ENCODE measurements at places on chromosomes 6 and 20.
A peak's percentile ranks its signal among the peaks of the same experiment; 100 is the strongest.

DNA sequence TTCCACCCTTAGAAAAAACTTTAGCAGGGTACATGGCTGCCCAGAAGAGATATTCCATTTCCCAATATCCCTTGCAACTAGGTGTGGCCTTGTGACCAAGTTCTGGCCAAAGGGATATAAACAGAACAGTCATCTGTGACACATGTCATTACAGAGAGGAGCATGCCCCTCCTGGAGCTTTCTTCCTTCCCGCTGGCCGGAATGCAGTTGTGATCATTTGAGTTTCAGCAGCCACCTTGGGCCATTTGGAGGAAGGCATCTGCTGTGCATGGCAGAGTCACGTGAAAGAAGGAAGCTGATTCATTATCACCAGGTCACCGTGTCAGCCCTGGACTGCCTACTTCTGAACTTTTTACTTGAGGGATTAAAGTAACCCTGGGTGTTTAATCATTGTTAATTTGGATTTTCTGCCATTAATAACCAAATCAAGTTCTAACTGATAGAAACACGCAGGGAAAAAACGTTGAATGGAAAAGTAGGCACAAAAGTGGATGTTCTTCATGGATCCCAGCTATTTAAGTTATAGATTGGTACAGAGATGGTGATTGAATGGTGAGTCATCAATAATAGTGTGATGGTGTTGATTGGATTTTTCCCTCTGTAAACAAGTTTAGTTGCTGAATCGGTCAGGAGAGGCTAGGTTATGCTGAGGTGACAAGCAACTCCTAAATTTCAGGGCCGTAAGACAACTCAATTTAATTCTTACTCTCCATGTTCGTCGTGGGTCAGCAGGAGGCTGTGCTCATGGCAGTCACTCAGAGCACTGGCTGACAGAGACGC, 80.7 kb upstream of the CCDC167 start:
- DNase-seq = no peak

- no peak for DNase-seq
Observed at GRCh38 chr6:90445533-90446108, 141.3 kb downstream of the MAP3K7 start.

DNA sequence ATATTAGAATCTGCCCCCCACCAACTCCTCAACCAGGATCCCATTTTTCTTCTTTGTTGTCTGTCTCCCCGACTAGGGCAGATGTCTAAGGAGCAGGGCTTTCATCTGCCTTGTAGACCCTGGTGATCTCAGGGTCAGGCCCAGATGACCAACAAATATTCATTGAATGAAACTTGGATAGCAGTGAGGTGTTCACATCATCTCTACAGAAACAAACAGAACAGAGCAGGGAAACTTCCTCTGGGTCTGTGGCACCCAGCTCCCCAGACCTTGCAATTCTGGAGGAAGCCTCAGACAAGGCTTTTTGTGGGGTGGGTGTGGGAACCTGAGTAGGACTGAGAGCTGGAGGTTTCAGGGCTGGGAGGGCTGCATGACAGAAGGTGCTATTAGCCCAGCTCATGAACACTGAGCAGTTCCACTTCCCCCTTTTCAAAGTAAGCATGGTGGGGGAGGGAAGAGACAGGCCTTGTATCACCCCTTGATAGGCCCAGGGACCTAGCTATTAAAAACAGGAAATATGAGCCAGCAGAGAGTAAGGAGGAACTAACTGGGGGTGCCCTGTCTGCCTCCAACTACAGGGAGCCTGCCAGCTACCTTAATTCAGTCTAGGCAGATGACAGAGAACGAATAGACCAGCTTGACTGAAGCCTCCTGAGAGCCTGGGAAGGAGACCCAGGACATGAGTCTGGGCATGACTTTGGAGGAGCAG, 37.3 kb upstream of the TOP1 start:
- no peak for DNase-seq

GRCh38 chr6:110532431-110532830, 56.0 kb upstream of the SLC22A16 start:
- no peak for DNase-seq

- DNase-seq = no peak
Observed at GRCh38 chr6:44808148-44808547, 420.6 kb downstream of the CDC5L start.

GRCh38 chr6:140059947-140060346, 685.5 kb upstream of the CITED2 start:
- no peak for DNase-seq

DNA sequence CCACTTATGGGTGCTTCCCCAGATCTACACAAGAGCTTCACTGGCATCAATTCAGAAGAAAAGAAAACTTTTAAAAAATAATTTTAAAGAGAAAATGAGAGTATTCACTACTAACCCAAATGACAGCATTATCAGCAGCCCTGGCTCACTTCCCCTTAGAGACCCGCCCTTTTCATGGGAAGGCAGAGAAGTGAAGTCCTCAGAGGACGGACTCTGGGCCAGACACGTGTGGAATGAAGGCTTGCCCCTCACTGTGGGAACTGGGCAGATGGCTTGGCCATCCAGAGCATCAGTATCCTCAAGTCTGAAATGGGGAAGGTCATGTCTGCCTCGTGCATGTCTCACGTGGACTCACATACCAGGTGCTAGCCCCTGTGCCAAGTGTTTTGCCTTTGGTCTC, 63.5 kb downstream of the JAG1 start:
- DNase-seq = no peak

DNA sequence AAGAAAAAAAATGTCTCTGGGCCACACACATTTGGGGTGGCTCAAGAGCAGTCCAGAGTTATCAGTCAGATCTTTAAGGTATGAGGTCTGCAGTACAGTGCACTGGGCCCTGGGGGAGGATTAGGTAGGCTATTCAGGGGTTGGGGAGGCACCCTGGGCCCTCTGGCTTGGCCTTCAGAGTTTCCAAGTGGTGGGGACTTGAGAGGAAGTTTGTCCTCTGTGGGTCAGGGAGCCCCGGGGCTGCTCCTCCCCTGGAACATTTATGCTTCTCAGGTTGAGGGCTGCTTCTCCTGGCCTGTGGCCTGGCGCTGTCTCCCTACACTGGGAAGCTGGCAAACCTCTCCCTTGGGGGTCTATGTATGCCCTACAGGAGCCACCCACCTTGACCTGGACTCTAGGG, 46.0 kb downstream of the PTK7 start:
- no peak for DNase-seq

DNA sequence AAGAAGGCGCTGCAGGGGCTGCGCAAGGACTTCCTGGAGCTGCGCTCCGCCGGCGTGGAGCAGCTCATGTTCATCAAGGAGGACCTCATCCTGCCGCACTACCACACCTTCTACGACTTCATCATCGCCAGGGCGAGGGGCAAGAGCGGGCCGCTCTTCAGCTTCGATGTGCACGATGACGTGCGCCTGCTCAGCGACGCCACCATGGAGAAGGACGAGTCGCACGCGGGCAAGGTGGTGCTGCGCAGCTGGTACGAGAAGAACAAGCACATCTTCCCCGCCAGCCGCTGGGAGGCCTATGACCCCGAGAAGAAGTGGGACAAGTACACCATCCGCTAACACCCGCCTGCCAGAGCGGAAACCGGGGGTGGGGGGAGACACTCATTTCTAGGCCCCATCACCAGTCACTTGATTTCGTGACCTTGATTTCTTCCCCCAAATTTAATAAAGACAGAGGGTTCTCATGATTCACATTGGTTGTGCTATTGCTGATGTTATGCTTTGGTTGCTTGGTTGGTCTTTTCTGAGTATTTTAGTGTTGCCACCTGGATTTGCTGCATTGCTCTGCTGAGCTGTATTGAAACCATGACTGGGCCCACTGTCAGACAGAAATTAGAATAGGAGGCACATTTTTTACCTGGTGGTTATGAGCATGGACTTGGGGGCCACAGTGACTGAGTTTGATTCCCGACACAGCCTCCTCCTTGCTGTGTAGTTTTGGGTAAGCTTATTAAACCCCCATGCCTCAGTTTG, 1.5 kb downstream of the FAM50B start:
- DNase-seq = no peak

DNA sequence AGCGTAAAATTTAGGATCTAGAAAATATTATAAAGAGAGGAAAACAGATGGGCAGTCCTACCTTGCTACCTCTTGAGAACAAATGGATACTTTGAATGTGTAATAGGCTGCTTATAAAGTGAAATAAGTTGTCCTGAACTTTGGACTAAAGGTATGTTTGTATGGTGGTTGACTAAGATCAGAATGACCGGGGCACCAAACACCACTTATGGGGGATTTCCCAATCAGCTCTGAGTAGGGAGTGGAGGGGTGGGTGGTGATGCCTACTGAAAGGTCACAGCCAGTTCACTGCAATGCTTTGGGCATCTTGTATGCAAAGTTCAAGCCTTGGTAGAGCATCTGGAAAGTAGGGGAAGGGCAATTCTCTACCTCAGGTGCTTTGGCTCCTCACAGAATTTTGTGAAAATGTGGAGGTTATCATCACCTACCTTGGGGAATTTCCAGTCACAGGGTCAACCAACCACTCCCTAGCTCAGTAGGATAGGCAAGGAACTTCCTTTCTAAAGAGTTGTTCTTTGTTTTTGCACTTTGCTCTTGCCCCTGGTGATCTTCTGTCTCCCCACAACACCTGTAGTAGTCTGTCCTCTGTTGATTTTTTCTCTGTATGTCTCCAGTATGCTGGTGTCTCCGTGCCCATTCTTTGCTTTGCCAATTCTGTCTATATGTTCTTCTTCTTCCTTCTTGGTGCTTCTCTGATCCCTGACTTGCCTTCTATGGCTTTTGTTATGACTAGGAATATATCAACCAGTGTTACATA, at the start of gene TRIM31:
Gene TRIM31 (minus strand): TSS at position 88 of the 757 bp plus-strand sequence. CDS start 285 bp downstream, outside the sequence.
- no peak for DNase-seq

DNA sequence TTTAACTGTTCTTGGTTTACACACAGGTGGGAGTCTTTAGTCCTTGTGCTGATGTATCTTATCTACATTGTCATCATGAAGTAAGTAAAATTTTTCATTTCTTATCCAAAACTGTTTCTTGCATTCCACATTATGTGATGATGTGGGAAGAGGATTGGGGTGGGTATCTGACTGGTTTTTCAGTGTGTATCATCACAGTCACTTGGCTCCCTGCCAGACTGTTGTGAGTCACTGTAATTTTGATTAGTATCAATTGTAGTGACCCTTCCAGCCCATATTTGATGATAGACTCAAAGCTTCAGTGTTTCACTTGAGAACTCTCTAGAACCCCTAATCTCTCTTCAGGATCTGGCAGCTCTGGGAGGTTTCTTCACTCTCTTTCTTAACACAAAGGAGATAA, 84.5 kb upstream of the RIN2 start:
- DNase-seq = no peak

GRCh38 chr6:16496210-16496609, 257.8 kb downstream of the GMPR start:
- DNase-seq = no peak

DNA sequence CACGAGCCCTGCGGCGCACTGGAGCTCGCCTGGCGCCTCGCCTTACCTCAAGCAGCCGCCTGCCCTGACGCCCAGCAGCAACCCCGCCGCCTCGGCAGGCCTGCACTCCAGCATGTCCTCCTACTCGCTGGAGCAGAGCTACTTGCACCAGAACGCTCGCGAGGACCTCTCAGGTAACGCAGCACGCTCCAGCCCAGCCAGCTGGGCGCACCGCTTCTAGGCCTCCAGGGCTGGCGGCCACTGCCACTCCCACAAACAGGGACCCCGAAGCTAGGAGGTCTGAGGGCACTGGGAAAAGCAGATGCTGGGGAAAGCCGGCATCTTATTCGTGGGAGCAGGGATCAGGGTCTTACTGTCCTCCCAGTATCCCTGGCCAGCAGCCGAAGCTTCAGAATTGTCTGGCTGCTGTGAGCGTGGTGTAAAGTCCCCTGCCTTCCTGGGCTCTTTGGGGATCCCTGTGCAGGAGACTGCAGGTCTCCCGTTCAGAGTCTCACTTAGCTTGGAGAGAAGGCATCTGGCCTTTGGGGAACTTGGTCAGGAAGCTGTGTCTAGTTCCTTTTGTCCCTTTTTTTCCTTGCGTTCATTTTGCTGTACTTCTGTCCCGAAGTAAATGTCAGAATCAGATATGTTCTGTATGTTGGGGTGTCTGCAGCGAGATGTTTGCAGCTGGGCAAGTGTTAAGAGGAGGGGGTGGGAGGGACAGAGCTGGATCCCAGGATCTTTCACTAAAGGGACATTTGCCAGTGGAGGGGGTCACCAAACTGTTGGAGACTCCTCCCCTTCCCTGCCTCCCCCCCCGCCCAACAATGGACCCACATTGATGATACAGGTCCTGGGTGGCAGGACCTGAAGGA, 1.8 kb downstream of the FOXF2 start:
- no peak for DNase-seq

GRCh38 chr6:37486121-37486839, 13.4 kb downstream of the CCDC167 start:
- peak; percentile 54 for DNase-seq

DNA sequence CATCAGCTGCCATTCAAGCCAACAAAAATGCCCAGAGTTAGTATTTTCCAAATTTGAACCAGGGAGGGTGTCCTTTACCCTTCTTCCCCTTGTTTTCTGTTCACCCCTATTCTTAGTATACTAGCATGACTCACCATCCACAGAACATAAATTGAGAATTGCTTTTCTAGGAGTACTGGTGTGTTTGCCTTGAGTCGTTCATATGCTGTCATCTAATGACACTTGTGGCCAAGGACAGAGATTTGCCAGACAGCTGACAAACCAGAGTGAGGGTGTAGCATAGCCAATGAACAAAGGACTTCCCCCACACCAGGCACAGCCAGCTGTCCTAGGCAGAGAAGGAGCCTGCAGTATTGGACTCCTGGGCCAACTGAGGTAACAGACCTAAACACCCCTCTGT, 62.2 kb downstream of the FILIP1 start:
- DNase-seq = no peak

DNA sequence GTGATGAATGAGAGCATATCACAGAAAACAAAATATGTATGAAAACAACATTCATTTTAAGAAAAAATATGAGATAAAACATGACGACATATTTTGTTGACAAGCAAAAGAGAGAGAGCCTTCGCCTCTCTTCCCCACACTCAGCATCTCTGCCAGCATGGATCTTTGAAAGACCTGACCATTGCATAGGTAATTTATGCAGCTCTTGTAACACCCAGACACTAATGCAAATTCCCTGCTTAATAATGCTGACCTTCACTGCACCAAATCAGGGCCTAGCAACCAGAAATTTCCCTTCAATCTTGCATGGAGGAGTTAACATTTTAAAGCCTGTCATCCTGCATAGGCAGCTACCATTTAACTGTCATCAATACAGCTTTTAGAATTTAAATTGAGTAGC, 50.0 kb upstream of the CNR1 start:
- no peak for DNase-seq

- no peak for DNase-seq
Observed at GRCh38 chr6:33923857-33924514, 120.2 kb upstream of the MLN start.

DNA sequence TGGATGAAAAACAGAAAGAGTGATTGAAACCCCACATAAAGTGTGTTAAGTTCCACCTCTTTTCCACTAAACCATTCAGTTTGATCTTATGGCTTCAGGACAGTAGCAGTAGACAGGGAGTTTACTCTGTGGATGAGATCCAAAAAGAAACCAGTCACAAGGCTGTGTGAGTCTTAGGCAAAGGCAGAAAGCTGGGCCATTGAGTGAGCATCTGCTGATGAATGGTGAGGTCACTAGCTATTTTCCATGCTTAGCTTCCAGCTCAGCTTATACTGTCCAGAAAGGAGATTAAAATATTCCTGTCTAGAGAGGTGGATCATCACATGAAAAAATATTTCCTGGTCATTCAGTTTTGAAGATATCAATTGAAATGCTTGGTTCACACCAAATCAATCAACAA, 1643.9 kb downstream of the HACE1 start:
- DNase-seq = no peak

All from left forelimb (tissue), 1 donor.